AG04450 (cell line): ENCODE measurements at places on chromosomes 11 and 22.

DNA sequence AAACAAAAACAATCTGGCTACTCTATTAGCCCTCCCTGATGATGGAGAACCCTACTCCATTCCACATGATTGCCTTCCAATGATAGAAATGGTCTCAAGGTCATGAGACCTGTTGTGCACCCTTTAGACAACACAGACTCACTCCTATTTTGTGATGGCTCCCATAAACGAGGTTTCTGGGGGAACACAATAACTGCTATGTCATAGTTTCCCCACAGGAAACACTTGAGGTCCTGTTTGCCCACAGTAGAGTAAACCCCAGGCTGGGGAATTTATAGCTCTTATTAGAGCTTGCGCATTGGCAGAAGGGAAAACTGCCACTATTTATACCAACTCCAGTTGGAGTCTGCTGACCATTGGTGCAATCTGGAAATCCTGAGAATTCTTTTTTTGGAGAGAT lies 28.7 kb downstream of the MIF start:
- DNase-seq, result no peak

GRCh38 chr22:42083119-42083518 lies 3.6 kb downstream of the SMDT1 start:
- DNase-seq, result no peak

DNA sequence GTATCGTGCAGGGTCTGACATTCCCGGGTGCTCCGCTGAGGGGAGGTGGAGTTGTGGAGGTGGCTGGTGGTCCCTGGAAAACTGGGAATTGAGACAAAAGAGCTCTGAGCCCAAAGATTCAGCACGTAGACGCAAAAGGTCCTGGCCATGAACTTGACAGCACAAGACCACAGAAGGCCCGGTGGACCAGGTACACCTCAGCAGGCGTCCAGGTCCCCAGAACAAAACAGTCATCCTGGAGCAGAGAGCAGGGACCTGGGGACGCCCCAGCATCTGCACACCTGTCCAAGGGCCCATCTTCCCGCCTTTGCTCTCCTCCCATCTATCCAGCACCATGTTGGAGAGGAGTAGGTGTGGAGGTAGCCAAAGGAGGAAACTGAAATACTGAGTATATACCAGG lies 13.8 kb upstream of the MB start:
- no peak for DNase-seq

- no peak for DNase-seq
Measured at GRCh38 chr11:134390706-134391569, 21.1 kb downstream of the B3GAT1 start.

- DNase-seq, result no peak
Measured at GRCh38 chr22:23478175-23478574, 101.9 kb downstream of the IGLL1 start.

DNA sequence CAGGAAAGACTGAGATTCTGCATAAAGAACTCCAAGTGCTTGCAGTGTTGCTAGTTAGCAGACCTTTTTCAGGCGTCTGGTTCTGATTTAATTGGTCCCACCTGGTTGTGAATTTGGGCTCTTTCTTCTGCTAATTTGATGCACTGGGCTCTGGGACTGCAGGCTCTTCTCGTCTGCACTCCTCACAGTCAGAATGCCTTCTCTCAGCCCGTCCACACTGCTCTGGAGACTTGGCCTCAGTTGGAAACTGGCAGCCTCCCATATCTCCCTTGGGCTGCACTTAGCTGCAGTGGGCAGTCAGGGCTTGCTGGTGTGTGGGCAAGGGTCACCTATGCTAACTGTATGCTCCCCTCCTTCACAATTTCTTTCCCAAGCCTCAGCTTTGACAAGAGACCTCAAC lies 1.5 kb downstream of the TRIM6 start:
- no peak for DNase-seq

- DNase-seq, result no peak
Measured at GRCh38 chr22:27662359-27663301, 138.9 kb downstream of the MN1 start.

GRCh38 chr11:23211221-23211620 lies 350.9 kb upstream of the CCDC179 start:
- DNase-seq, result no peak

GRCh38 chr11:107397357-107397756 lies 60.3 kb downstream of the CWF19L2 start:
- no peak for DNase-seq

DNA sequence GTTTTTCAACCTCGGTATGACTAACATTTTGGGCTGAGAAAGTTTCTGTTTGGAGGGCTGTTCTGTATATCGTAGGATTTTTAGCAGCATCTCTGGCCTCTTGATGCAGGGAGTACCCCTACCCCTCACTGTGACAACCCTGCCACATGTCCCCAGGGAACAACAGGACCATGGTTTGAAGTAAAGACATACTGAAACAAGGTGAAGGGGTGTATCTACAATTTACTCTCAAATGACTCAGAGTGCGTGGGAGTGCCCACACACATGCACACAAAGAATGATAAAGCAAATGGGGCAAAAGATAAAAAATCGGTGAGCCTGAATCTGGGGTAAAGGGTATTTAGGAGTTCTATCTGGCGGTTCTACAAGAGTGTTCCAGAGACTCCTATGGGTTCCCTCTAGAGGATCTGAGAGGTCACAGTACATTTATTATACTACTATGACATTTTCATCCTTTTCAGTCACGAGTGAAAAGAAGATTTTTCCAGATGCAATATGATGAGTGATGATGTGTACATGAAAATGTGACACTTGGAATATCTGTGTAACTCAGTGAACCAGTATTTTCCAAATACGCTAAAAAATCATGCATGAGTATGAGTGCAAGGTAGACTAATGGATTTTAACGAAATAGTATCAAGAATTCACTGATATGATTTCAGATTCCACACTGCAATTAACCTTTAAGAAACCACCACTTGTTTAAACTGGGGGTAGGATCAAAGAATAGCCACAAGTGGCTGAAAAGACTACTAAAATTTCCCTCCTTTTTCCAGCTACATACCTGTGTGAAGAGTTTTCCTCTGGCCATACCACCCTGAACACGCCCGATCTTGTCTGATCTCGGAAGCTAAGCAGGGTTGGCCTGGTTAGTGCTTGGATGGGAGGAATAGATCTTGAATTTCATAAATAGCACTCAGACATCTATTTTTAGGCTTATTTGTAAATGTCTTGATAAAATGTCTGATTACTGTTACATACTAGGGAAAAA lies 56.3 kb upstream of the YPEL1 start:
- no peak for DNase-seq

DNA sequence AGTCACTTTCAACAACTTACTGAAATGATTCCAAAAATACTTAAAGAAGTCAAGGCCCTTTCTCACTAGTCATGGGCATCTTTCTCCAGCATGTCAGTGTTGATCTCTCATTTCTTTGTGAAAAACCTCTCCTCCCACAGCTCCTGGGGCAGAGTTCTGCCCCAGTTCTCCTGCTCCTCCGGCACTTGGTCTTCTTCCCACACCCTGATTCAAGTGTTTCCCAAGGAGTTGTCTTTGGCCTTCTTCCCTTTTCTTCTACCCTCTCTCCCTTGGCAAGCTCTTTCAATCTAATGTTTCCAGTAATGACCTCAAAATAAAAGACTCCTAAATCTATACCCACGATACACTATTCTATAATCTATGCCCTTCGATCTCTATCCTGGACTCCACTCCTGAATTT lies 42.1 kb upstream of the CCDC34 start:
- DNase-seq, result no peak

DNA sequence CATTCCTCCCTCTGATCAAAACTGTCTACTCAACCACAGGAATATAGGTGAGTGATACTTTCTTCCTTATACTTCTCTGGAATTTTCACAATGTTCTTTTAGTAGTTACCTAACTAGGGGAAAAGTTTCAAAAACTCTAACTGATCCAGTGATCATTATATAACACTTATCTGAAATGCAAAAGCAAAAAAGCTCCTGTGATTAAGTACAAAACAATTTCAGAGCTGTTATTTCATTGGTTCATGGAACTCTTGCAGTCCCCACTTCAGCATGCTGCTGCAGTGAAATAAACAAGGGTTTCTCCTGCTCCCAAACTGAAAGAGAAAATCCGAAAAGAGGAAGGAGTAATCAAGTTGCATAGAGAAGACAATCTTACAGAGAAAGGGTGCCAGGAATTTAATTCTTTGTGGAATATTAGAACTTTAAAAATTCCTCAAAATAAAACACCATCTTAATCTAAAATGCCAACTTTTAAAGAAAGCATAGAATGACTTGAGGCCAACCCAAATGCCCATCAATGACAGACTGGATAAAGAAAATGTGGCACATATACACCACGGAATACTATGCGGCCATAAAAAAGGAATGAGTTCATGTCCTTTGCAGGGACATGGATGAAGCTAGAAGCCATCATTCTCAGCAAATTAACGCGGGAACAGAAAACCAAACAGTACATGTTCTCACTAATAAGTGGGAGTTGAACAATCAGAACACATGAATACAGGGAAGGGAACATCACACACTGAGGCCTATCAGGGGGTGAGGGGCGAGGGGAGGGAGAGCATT lies 20.3 kb downstream of the PPP2R1B start:
- DNase-seq, result no peak

GRCh38 chr11:71298016-71298550 lies 45.7 kb upstream of the SHANK2 start:
- no peak for DNase-seq

- DNase-seq, result no peak
Measured at GRCh38 chr11:104736502-104736901, 161.8 kb downstream of the CASP12 start.

GRCh38 chr22:47059076-47059475 lies 296.6 kb downstream of the TBC1D22A start:
- no peak for DNase-seq

DNA sequence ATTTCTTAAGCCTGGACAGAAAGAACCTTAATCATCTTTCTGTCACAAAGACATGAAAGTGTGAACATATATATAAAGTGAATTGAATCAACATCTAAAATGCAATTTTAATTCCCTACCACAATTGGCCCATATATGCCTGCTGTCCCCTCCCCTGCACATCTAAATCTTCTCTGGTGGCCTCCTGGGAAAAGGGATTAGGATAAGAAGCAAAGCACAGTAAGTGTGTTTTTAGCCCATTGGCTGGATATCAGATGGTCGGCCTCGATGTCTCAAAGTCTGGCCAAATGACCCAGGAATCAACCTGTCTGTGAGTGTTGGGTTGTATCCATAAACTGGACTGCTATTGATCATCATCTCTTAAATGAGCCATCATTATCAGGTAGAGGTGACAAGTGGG lies 5.8 kb downstream of the MMP3 start:
- no peak for DNase-seq

GRCh38 chr11:36376888-36377758 lies 81.0 kb downstream of the PRR5L start:
- no peak for DNase-seq

GRCh38 chr11:119206511-119207414 lies 624 bp downstream of the CBL start:
- no peak for DNase-seq
